ENCODE measurements at places on chromosomes 5 and 9.

DNA sequence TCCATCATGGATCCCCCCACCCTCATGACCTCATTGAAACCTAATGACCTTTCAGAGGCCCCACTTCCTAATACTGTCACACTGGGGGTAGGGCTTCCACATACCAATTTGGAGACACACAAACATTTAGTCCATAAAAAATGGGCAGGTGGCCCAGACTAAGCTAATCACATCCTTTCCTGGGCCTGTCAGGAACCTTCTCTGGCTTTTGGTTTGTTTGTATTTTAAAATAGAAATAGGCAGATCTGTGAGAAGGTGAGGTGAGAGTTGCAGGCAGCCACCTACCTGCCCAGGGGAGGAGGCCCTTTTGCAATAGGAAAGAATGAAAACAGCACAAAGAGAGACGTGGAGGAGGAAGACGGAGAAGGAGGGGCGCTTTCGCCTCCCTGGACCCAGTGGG, 90.2 kb upstream of the BOD1 start:
- DNase-seq, result no peak

DNA sequence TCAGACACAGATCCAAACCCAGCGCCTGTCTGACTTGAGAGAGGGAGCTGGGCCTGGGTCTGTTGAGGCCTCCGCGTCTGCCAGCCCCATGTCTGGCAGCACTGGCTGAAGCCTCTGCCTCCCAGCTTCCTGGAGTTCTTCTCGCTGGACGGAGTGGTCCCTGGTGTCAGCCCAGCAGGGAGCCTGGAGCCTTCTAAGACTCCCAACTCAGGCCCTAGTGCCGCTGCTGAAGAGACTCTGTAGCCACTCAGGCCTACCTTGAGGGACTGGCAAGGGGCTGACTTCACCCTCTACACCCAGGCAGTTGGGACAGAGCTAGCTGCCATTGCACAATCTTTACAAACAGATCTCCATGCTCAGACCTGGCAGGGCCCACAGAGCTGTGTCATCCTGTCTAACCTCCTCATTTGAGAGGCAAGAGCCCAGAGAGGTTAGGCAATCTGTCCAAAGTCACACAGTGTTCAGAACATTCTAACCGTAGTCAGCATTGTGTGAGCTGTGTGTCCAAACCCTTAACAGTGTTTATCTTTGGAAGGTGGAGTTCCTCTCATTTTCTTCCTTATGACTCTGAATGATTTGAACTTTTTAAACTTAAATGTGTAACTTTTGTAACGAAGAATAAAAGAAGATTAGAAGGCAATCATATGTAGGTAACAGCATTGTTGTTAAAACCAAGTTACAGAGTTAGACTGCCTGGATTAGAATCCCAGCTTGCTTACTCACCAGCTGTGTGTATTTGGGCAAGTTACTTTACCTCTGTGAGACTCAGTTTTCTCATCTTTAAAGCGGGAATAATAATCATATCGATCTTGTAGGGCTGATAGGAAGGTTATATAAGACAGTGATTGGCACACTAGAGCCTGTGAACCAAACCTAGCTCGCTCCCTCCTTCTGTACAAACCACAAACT, 4.6 kb upstream of the DUSP1 start:
- DNase-seq, result no peak

DNA sequence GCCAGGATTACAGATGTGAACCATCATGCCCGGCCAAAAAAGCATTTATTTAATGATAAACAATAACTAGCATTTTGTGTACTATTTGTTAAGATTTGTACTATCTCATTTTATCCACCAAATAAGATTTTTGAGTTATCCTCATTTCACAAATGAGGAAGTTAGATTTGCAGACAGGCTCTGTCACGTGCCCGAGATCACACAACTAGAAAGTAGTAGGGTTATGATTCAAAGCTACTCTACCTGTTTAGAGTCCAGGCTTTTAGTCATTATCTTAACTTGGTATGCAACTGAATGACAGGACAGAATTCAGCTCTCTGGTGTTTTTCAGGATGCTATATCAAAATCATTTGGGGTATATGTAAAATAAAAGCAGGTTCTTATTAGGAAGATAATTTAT, 20.5 kb downstream of the RANBP17 start:
- no peak for DNase-seq

GRCh38 chr5:96440185-96440538, 7.1 kb upstream of the PCSK1 start:
- DNase-seq, result no peak

DNA sequence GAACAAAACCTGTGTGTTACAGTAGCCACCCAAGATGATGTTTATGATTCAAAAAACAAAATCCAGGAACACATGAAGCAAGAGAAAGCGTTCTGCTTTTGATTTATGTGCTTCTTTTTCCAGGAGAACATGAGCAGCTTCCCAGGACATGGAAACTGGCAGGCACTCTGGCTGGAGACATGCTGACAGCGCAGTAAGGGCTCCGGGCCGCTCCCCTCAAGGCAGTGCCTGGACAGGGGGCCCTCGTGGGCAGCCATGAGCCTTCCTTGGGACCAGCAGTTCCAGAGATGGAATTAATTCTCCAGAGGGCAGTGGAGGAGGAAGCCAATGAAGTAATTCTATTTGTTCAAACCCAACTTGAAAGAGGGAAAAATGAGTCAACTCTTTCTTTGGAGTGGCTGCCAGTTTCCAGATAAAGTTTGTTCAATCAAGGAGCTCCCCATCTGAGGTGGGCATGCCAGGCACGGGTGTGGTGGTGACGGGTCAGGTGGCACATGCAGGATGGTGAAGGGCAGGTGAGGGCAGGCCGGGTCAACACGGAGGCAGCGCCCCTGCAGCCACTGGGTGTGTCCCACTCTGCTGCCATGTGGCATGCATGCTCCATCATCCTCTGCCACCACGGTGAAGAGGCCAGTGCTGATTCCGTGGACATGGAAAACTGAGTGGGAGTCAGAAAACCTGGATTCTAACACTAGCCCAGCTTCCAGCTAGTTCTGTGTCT, 83.8 kb downstream of the OTULIN start:
- no peak for DNase-seq

DNA sequence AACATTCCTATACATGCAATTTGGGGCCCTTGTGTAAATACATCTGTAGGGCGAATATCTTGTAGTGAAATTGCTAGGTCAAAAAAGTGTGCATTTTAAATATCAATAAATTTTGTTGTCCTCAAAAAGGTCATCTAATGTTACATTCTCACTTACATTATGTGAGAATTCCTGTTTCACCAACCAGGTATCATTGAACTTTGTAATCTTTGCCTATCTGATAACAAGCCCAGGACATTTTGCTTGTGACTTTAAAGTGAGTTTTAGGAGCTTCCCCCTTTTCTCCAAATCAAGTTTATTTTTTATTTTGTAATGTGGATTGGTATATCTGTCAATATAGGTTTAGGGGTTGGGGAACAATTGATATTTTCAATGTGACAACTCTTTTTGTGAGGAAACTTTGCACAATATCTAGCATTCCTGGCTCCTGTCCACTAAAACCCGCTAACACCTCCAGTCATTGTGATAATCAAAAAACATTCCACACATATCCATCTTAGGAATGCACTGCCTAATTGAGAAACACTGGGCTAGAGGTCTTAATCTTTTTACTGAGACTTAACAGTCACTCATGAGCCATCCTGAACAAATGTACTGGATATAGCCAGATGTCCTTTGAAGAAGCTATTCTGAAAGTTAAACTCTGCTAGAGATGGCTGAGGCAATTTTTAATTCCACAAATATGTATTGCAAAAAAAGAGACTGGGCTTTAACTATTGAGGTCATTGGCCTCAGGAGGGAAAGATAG, 72.5 kb upstream of the SLC1A1 start:
- no peak for DNase-seq

- DNase-seq, result no peak
Measured at GRCh38 chr9:81237565-81238231, 451.6 kb downstream of the TLE1 start.

DNA sequence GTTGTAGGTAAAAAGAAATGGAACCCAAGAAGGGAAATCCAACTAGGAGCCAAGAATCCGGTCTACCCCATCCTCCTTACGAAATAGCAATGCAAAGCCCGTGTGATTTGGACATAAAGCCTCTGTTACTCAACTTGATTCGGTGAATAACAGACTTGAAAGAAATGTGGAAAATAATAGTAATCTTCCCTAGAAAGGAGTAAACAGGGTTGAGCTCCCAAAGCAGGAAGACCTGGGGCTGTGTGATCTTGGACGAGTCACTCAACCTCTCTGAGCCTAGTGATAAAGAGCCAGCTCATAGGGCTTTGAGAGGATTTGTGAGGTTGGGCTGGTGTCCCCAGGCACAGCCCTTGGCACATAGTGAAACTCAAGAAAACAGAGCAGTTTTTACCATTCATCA, 42.7 kb upstream of the IL17B start:
- no peak for DNase-seq

DNA sequence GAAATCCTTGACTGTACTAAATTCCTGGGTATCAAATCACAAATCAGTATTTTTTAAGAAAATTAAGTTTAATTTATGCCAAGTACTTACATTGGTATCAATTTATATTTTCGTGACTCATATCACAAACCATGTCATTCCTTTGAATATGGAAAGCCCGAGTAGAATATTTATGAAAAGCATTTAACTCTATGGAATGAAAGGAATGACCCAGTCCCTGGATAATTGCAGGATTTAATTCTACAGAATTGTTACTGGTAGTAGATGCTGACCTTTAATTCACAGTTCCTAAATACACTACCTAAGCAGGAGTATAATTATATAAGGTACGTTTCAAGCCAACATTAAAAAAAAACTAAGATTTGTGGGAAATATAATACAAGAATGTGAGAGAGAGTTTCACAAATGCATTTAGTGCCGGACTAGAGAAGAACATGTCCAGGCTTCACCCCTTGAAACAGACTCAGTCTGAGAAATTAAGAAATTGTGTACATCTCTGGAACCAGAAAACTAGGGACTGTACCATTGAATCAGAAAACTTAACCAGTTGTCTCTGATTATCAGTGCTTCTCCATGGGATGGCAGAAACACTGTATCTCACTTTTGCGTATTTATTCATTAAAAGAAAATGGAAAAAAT, 28.5 kb upstream of the PLPPR1 start:
- DNase-seq, result no peak

GRCh38 chr5:175382171-175382570, 61.8 kb downstream of the DRD1 start:
- DNase-seq, result no peak

GRCh38 chr9:135019224-135019623, 68.2 kb upstream of the OLFM1 start:
- no peak for DNase-seq
